NCI-H1417 (cell line): ENCODE measurements at places on chromosomes 16 and 17.

DNA sequence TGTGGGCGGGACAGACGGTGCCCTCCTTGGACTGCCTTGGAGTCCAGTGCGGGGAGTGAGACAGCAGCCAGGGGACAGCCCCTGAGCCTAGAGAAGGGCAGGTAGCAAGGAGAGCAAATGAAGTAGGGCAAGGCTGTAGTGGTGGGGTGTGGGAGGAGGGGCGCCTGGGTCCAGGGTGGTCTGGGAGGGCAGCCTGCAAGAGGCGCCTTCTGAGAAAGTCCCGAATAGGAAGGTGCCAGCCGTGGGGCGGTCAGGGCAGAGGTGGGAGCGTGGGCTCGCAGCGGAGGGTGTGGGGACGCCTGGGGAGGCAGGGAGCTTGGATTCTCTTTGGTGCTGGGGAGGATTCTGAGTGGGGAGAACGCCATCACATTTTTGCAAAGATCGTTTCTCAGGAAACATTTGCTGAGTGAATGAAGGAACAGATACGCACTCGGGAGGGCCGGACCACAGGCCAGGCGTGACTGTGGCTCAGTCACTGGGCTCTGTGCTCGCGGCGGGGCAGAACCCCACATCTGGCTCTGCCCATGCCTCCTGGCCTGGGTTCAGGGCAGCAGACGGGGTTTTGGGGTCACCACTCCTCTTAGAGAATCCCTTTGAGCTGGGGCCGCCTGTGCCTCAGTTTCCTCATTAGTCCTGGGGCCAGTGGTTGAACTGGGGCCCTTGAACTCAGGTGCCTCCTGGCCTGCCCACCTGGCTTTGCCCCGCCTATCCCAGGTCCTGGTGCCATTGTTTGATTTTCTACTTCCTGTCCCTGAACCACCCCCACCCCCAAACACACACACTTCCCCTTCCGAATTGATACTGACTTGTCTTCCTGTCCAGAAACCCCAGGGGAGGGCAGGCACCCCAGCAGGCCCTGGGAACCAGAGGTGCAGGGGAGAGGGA, 4.2 kb downstream of the SNN start:
- DNase-seq: no peak

DNA sequence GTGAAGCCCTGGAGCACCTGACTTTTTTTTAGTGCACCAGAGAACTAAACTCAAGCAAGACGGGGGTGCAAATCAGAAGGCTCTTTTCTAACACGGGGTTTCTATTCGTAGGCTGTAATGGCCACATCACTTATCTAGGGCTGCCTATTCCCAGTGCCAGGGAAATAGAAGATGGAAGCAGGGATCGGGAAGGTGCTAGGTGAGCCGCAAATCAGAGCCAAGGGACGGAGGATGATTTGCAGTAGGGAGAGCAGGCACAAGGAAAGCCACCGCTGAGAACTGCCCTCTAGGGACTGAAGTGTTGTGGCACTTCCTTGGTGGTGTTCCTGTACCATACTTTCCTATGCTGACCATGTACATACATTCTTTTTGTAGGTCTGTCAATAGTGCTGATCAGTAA, 7.8 kb upstream of the SLC46A1 start:
- DNase-seq: no peak

DNA sequence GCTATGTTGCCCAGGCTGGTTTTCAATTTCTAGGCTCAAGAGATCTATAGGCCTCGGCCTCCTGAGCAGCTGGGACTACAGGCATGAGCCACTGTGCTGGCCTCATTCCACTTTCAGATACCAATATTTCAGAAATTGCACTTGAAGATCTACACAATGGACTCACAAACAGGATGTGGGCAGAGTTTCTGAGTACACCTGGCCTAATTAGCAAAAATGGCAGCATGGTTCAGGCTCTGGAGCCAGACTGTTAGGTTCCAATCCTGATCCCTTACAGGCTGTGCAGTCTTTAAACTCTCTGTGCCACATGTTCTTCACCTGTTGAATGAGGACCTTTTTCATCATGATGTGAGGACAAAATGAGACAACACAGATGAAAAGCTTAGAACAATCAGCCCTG, 32.2 kb downstream of the RNF157 start:
- no peak for DNase-seq

GRCh38 chr16:88764913-88765349, 20.1 kb downstream of the PIEZO1 start:
- DNase-seq: no peak

GRCh38 chr16:7343243-7343642, 10.6 kb downstream of the RBFOX1 start:
- DNase-seq: no peak

GRCh38 chr16:2009791-2010510, at the start of gene ZNF598:
ZNF598 (minus strand) TSS chr16:2009821.
- DNase-seq: peak; percentile 98
